ENCODE measurements at places on chromosomes 1 and 21.

- peak; percentile 70 for DNase-seq
Measured at GRCh38 chr1:1371364-1371745, 3.7 kb downstream of the AURKAIP1 start.

GRCh38 chr1:17729909-17730308 lies 25.2 kb upstream of the ACTL8 start:
- DNase-seq: no peak

DNA sequence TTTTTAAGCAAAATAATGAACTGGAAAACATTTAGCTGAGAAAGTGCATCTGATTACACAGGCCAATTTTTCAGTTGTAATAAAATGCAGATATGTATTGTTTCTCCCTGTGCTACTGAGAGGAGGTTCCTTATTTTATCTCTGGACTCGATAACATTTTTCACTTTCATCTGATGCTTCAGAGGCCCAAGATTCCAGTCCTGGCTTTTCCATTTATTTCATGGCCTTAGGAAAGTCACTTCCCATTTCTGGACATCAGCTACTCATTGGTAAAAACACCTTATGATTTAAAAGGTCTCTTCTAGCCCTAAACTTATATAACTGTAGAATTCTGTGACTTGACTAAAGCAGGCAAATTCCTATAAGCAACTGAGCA lies 203.5 kb downstream of the HHAT start:
- DNase-seq: no peak

- DNase-seq: no peak
Measured at GRCh38 chr21:29144736-29145353, 14.4 kb downstream of the MAP3K7CL start.

DNA sequence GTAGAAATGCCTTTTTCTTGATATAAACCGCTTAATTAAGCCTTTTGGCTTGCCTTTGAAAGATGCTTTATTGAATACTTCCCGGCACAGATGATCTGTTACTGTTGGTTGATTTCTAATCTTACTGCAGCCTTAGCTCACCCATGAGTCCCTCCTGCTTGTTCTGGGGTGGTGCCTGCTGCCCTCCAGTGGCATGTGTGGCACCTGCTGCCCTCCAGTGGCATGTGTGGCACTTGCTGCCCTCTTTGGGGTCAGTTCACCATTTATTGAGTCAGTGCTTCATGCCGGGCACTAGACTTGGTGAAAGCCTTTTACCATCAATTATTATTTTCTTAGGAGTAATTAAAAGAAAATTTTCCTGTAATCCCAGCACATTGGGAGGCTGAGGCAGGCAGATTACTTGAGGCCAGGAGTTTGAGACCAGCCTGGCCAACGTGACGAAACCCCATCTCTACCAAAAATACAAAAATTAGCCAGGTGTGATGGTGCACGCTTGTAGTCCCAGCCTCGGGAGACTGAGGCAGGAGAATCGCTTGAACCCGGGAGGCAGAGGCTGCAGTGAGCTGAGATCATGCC lies 54.3 kb downstream of the ADARB1 start:
- DNase-seq: peak; percentile 77

DNA sequence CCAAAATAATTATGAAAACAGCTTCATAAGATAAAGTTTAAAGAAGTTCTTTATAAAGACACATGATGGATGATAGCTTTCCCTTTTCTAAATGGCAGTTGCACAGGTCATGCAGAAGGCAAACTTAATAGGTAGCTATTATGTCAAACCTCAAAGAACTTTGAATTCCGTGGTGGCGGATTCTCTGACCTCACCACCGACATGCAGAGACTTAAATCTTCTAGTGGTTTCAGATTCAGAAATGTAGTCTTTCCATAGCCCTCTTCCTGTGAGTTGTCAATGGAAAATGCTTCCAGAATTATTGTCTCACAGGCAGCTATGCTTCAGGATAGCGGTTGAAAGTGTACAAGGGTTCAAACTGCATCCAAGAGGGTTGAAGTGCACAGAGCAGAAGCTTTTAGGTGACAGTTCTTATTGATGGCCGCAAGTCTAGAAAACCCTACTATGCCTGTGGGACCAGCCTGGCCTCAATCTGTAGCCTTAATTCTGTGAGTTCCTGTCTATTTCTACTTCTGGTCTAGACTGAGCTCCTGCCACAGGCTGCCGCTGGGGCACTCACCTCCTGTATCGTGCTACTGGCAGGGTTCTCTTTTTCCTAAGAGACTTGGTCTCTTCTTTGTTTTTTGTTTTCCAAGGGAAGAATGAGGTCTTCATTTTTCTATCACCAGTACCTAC lies 117.0 kb upstream of the ERRFI1 start:
- DNase-seq: peak; percentile 50

DNA sequence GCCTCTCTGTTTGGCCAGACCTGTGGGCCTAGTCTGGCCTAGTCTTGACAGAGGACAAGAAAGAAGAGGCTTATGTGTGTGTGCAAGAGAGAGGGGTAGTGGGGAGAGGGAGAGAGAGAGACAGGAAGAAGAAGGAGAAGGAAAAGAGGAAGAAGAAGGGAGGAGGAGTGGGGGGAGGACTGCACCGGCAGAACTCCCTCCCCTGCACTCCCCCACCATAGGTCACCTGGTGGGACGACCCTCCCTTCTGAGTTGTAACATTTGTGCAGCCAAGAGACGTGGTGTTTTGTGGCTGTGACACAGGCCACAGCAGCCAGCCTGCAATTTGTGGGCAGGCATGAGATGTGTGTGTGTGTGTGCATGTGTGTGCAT lies 4.3 kb downstream of the INAVA start:
- no peak for DNase-seq

- no peak for DNase-seq
Measured at GRCh38 chr1:67836769-67837168, 3.5 kb upstream of the GNG12 start.

DNA sequence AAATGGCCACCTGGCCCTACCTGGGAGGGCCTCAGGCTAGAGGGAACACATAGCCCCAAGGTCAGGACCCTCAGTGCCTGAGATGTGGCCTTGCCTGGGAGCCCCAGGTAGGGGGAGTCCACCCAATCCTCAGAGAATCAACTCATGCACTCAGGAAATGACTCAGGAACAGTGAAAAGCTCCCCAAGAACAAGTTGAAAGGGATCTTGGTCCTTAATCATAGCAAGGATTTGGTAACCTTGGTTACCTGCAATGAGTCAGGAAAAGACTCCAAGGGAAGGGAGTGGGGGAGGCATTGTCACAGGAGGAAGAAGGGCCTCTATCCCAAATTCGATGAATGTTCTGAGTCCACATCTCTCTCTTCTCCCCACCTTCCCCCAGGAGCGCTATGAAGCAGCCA lies 17.0 kb downstream of the MAP7D1 start:
- no peak for DNase-seq

DNA sequence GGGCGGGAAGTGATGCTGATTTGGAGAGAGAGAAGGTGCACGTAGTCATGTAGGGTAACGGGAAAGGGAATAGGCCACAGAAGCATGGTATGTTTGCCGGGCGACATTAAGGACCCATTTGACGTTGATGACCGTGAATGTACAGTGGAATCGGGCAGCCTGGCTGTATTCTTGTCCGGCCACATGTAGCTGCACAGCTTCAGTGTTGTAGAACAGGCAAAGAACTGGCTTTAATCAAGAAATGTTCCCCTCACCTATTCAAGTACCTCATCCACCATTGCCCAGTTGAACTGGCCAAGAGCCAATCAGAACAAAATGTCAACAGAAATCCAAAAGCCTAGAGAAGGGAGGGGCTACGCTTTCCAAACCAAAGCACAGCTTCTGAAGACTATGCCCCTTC lies 104.8 kb downstream of the DHRS3 start:
- DNase-seq: no peak

DNA sequence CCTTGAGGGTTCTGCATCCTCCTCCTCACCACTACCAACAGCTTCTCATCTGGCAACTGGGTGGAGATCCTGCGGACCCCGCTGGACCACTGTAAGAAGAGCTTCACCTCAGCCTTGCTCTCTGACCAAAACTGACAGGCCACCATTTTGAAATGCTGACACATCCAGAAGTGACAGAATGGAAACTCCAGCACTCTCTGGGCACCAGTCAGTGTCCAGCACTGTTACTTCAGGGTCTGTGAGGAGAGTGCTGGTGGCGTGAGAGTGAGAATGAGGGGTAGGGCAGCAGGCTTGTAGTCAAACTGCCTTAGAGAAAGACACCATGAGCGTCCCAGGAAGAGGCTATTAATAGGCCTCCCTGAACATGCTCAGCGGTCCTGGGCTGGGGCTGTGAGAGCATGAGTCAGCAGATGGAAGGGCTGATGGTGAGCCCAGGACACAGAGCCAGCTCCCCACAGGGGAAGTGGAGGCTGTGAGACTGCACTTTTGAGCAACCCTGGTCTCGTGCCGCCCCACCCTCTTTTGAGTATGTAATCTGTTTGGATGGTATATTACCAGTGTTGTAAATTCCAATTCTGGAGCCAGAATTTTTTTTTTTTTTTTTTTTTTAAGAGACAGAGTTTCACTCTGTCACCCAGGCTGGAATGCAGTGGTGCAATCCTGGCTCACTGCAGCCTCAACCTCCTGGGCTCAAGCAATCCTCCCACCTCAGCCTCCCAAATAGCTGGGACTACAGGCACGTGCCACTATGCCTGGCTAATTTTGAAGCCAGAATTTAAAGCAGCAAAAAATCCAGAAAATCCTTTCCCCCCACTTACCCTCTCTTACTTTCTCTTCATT lies 34.4 kb upstream of the SLC30A1 start:
- peak; percentile 63 for DNase-seq

- DNase-seq: no peak
Measured at GRCh38 chr1:174666248-174666647, 218.5 kb downstream of the GPR52 start.

GRCh38 chr1:97145321-97145956 lies 423.9 kb downstream of the PTBP2 start:
- no peak for DNase-seq

GRCh38 chr1:145953861-145954260 lies 4.0 kb downstream of the LIX1L start:
- DNase-seq: no peak

GRCh38 chr1:167453123-167453522 lies 65.2 kb downstream of the CD247 start:
- DNase-seq: no peak

GRCh38 chr1:20834780-20835179 lies 47.7 kb upstream of the HP1BP3 start:
- no peak for DNase-seq

DNA sequence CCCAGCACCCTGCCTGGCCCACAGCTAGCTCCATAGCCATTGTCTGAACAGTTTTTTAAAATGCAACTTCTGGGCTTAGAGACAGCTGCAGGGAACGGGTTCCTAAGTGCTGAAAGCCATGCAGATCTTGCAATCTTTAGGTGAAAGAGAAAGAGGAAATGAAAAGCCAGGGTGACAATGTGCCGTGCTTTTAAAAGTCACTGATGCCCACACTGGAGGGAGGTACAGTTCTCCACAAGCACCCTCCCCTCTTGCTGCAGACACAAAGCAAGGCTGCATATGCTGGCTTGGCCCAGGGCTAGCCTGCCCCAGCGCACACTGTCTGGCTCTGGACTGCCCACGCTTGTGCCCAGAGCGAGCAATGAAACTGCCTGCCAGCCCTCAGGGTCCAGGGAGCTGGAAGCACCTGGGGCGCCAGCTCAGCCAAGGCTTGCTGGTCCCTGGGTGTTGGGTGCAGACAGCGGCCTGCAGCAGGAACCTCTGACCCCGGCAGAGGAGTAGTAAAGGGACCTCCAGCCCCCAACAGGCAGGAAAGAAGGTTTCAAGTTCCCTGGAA lies 70.4 kb downstream of the AJAP1 start:
- no peak for DNase-seq

DNA sequence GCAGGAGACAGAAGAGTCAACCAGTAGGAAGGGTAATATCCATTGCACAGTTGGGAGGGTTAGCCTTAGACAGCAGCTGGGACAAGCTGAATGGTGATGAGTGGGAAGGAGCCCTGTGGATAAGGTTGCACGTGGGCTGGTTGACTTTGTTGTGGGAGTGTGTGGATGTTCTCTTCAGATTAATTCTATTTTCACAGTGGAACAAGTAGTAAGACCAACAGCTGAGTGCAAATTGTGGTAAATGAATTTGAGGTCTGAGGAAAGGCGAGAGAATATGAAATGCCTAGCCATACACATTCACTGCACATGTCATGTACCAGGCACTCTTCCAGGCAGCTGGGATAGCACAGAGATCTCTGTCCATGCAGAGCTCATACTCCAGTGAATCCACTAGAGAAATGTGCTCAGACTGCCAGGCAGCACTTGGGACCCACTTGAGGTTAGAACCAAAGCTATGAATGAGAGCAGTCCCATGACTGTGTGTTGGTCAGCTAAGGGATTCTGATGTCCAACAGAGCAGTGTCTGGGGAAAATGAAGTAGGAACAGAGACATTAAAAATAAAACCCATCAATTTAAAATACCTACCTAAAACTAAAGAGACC lies 25.2 kb upstream of the VTCN1 start:
- no peak for DNase-seq

DNA sequence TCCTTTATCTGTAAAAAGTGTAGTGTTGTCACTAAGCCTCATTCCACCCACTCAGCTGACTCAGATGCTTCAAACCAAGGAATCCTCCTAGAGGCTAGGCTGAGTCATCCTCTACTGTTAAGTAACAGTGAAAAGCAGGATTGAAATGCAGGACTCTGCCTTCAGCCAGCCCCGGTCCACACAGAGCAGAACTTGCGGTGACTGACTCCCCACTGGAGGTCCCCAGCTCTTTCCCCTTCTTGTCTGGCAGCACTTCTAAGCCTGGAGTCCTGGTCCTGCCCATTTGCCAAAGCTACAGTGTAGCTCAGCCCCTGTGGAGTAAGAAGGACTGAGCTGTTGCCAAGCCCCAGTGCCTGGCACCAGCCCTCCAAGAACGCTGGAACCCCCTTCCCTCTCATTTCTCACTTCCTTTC lies 1.7 kb downstream of the RAB7B start:
- DNase-seq: no peak

DNA sequence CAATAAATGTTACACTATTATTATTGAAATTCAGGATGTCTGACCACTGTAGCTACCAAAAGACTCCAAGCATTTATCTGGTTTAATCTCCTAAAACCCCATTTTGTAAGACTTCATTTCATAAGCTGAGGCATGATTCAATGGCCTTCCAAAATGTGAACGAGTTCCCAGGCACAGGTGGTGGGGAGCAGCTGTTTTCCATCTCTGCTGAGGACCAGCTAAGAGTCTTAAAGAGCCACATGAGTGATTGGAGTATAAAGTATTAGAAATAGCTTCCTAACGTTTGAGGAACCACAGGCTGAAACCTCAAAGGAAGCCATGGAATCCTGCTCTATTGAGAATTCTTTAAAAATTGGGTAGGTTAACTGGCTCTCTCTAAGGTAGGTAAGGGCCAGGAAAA lies 44.9 kb downstream of the SEC16B start:
- DNase-seq: no peak

All from right hindlimb (tissue), 1 donor.